ENCODE measurements at places on chromosomes 16 and 17.

- no peak for DNase-seq
These were observed 7.5 kb downstream of the IL4R start for GRCh38 chr16:27321013-27321915.

DNA sequence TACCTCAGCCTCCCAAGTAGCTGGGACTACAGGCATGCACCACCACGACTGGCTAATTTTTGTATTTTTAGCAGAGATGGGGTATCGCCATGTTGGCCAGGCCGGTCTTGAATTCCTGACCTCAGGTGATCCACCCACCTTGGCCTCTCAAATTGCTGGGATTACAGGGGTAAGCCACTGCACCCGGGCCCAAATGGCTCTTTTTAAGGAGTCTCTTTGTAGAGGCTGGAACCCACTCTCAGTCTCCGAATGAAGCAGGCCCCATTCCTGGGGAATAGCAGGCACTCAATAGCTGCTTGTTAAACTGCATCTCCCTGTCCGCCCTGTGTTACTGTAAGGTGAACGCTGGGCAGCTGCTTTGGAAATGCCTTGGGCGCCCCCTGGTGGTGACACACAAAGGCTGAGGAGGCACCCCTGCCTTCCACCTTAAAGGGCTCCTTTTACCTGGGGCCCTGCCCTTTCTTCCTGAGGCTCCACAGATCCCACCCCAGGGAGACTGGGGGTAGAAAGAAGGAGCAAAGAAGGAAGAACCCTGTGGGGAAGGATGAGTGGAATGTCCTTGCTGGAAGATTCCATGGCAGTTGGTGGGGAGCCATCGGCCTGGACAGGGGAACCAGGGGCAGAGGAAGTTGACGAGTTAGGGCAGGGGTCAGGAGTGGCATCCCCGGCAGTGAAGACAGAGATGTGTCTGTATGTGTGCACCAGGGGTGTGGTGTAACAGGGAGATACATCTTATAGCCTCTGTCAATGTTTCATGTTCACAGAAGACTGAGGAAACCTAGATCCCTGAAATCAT, 6.1 kb upstream of the SP2 start:
- DNase-seq, result peak; percentile 18

DNA sequence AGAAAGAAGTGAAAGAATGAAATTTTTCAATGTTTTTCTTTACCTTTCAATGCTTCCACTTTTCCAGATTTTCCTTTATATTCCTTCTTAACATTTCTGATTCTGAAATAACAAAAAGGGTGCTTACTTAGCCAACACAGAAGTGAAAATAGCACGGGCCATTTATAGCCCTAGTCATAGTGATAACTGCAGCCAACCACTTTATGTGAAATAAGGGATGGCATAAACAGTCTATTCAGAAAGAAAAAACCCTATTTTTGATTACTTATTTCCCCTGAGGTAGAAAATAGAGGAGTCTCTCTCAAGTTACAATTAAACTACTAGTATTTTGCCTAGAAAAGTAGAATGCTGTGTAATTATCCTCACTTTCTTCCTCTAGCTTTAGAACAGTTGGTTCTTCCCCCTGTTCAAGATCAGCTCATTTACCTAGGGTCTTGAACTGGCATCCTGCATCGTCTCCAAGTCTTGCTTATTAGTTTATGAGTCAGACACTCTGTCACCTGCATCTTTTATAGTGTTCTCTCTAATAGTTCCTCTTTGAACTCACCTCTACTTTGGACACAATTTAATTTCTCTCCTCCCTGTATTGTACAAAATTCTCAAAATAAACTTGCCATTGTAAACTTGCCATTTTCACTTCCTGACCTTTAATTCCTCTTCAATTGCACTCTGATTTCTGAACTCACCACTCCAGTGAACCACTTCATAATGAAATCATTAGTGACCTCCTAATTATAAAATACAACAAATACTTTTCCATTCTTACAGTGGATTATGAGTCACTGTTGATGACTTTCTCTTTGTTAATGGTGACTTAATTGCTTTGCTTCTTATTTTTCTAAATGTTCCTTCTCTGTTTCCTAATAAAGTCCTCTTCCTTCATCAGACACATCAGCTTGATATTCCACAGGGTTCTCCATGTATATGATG, 23.6 kb downstream of the ABCA6 start:
- no peak for DNase-seq

DNA sequence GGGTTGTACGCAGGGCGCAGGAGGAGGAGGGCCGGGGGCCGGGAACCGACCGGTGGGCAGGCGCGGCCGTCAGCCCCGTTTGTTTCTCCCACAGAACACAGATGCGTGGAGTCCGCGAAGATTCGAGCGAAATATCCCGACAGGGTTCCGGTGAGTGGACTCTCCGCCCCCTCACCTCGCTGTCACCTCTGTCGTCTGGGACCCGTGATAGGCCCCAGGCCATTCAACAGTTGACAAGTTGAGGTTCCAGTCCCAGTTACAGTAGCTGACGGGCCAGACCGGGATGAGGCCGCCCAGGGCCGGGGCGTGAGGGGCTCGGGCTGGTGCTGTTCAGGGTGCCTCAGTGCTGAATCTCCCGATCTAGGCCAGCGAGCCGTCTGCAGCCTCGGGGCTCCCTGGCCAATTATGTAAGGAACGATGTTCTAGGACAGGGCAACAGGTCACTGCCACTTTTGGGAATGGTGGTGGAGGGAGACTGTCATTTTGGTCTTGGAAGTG, 628 bp downstream of the GABARAPL2 start:
- no peak for DNase-seq

DNA sequence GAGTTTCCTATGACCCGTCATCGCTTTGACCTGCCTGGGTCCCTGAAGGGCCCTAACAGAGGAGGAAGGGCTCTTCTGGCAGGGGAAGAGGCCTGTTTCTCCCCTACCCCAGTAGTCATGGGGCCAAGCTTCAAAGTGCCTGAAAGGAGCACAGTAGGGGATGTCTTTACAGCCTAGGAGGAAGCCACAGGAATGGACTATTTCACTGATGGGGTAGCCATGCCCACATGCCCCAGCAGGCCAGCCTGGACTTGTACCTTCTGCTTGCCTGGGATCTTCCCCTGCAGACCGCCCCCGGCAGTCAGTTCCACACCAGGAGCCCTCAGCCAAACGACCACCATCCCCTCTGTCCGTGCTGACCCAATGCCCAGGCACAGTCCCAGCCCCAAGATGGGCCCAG, 41.8 kb upstream of the PEMT start:
- no peak for DNase-seq

DNA sequence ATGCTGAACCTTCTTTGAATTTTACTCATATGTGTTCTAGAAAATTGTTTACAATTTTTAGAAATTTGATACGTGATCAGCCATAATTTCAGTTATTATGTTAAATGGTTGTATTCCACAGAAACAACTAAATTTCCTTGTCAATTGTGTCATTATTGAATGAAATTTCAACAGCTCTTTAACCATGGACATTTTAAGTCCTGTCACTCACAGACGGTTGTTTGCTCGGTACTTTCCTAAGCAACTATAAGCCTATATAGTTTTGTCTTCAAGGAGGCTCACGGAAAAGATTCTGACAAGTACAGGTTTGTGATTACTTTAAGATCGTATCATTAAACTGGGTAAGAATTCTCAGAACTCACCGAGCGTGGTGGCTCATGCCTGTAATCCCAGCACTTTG, 31.8 kb downstream of the SLC39A11 start:
- no peak for DNase-seq

DNA sequence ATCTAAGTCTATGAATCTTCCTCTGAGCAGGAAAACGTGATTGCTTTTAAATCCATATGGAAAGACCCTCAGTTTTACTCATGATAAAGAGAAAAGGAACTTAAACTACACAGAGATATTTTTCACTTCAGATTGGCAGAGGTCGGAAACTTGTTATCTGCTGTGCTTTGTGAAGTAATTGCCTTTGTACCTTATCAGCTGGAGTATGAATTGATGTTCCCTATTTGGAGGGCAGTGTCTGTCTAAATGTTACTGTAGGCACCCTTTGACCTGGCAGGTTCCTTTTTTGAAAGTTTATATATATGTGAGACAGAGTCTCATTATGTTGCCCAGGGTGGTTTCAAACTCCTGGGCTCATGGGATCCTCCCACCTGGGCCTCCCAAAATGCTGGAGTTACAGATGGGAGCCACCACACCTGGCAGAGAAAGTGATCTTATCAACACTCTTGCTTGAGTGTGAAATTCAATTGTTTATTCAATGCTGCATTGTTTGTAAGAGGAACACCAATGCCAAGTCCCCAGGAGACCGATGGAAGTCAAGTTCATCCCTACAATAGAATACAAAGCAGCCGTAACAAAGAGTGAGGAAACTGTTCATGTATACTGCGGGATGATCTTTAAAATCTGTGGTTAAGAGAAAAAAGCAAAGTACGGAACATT, 52.3 kb downstream of the ABCC1 start:
- no peak for DNase-seq

DNA sequence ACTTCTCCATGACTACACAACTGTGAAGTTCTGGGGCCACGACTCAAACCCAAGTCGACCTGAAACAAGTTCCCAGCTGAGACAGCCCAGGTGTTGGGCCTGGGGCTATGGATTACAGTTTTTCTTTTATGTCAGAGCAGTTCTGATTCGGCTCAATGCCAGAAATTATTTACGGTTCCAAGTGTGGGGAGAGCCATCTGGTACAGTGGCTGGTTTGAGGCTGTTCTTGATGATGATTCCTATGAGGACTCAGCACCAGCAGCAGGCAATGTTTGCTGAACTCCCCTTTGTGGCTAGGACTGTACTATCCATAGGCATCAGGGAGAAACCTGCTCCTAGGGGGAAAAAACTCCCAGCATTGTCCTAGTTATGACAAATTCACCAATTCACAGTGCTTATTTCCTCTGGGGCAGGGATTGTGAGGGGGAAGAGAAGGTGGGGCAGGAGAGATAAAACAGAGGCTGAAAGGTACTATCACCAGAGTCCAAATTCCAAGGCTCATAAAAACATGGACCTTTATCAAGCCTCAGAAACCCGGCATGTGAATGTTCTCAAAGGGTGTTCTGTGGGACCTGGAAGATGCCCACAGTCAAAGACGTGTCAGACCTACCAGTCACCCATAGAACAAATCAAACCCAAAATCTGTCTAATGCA, 18.2 kb upstream of the CMTM4 start:
- DNase-seq, result no peak

Data from NCI-H1417 treated with DMSO at 0.1 percent for 48 hours (cell line).